ENCODE measurements at places on chromosomes 16 and 17.

DNA sequence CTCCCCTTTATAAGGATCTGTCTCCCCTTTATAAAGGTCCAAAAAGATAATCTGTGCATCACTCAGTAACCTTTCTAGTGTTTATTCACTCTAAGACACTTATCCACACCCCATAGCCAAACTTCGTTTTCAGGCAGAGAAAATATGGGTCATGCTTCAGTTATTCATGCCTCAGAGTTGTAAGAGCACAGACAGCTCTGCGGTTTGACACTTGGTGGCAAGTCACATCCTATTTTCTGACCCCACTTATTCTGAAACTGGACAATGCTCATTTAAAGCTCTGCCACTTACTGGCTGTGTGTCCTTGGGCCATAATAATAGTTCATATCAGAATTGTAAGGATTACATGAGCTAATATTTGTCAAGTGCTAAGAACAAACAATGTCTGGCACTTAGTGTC is 2.0 kb upstream of the KRTAP2-1 start:
- peak; percentile 67 for DNase-seq

- no peak for DNase-seq
Observed at GRCh38 chr16:79602628-79603014, 2.1 kb upstream of the MAF start.

GRCh38 chr17:17752821-17753321 is 71.6 kb downstream of the RAI1 start:
- DNase-seq: no peak

DNA sequence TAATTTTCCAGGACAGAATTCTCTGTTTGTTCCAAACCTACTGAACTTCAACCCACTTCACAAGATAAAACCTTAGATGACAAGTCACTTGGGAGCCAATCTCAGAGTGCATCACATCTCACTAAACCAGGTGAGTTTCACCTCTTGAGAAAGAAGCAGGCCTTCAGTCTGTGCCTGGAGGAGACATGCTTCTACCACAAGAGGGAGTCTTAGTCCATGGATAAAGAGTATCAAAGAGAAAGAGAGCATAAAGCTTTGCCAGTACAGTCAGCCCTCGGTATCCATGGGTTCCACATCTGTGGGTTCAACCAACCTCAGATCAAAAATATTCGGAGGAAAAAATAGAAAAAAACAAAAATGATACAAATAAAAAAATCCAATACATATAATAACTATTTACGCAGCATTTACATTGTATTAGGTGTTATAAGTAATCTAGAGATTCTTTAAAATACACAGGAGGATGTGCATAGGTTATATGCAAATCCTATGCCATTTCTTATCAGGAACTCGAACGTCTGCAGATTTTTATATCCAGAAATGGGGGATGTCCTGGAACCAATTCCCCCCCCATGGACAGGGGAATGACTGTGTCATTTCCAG is 37.7 kb downstream of the DUSP14 start:
- DNase-seq: peak; percentile 65

DNA sequence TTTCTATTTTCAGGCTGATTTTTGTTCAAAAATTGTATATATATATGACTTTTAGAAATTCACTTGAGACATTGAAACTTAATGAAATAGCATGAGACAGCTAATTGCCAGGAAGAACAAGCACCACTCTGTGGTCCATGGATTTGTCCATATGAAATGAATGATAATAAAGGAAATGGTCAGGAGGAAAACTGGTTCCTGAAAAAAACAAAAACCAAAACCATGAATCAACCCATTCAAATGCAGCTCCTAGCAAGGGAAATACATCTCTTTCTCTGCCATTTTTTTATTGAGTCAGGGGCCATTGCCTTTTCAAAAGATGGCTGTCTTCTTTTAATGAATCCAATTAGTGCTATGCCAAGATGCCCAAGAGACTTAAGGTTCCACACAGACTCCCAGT is 230.7 kb downstream of the SLC39A11 start:
- DNase-seq: no peak

DNA sequence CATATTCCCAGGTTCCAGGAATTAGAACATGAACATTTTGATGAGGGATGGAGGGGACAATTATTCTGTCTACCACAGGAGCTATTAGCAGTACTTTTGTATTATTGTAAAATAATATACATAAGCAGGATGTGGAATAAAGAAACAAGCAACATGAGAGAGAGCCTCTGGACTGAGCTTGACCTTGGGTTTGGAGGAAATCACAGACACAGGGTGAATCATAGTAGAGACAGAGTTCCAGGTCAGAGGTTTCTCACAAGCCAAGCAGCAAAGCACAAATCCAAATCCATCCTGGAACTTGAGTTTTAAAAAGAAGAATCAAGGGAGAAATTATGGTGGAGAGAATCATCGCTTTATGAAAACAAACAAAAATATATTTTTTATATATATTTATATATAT is 5.1 kb downstream of the KRT31 start:
- peak; percentile 49 for DNase-seq

- DNase-seq: no peak
Observed at GRCh38 chr17:56710986-56711385, 117.5 kb downstream of the NOG start.
